T follicular helper cell (primary cell): ENCODE measurements at places on chromosomes 16 and 17.

GRCh38 chr17:59702304-59702703, 4.9 kb downstream of the PTRH2 start:
- DNase-seq = no peak

DNA sequence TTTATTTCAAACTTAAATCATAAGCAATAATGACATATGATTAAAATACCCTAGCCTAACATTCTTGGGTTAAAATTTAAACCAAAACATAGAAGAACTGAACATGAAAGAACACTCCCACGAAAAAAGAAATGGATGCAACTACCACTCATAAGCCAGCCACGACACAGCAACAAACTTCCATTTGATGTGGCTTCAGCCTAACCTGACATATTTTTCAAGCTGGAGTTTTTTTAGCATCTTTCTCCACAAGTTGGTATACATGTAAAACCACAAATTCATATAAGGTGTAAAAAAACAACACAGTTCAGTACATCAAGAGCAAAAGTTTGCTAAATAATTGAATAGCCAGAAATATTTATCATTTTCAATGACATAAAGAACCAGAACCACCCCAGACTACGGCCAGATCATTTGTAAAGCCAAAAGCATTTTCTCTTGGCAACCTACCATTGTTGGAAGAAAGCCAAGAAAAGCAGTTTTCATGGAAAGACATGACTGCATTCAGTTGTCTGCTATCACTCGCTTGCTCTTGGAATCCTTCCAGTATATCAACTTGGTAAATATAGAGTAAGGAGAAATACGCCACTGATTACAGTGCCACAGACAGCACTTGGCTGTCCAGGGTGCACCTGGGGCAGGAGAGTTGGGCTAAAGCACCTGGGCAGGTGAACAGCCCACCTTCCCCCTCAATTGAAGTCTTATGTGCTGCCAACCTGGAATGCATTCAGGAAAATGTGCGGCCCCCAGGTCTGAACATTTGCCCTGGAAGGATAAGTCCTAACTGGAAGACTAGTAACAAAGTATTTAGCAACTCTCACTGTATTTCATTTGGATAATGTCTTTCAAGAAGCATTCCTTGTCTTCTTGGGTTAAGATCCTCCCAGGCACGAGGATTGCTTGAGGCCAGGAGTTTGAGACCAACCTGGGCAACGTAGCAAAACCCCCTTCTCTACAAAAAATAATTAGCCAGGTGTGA, 60.5 kb downstream of the CREBBP start:
- no peak for DNase-seq

DNA sequence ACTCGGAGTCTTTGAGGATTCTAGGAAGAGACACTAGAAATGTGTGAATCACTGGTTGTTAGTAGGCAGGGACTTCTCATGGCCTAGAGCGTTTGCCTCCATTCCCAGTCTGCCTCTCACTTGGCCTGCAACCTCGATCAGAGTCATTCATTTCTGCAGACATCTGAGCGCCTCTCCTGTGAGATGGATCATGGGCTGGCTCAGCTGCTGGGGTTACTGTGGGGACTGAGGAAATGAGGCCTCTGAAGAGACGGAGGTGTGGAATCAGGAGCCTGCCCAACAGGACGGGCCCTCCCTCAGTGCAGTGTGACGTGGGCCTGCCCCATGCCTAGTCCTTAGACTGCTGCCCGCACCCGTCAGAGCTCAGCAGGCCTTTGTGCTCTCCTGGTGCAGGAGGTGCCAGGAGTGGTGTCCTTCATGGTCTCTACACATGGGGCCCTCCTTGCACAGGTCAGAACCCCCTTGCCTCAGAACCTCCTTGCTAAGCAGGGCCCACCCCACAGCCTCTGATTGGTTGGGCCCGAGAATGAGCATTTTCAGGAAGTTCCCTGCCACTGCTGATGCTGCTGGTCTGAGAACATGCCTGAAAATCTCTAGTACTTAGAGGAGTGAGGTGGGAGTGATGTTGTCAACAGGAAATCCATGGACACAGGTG, 99.4 kb downstream of the NPIPB11 start:
- no peak for DNase-seq

GRCh38 chr17:3636154-3636907, at the start of the genes CTNS and SHPK:
TSS of gene CTNS (plus strand) at chr17:3636760. CDS start at chr17:3640207, 3,447 bp downstream.
TSS of gene SHPK (minus strand) at chr17:3636250. CDS start at chr17:3636219, 31 bp downstream.
- peak; percentile 92 for DNase-seq

- peak; percentile 62 for DNase-seq
These were observed 129.5 kb downstream of the ANKRD11 start for GRCh38 chr16:89360760-89361435.

GRCh38 chr17:50149417-50150353, 792 bp downstream of the PPP1R9B start:
- DNase-seq = peak; percentile 54

GRCh38 chr16:70665806-70666735, 19.7 kb downstream of the IL34 start:
- DNase-seq = no peak

DNA sequence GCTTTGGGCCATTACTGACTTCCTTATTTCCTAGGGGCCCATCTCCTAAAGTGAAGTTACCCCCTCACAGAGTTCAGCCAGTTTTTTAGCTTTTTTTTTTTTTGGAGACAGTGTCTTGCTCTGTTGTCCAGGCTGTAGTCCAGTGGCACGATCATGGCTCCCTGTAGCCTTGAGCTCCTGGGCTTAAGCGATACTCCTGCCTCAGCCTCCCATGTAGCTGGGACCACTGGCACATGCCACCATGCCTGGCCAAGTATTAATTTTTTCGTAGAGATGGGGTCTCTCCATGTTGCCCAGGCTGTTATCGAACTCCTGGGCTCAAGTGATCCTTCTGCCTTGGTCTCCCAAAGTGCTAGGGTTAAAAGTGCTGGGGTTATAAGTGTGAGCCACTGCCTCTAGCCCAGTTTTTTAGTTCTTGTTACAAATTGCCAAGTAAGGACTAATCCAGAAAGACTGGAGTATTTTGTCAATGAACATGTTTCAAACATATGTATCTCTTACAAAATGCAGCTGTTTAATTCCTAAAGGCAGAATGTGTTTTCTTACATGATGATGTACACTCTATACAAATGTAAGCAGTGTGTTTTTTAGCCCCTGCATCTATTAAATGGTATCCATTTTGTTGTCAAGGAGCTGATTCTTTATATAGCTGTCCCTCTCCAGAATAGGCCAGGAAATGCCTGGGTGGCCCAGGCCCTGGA, 49.1 kb upstream of the IL34 start:
- DNase-seq = no peak

DNA sequence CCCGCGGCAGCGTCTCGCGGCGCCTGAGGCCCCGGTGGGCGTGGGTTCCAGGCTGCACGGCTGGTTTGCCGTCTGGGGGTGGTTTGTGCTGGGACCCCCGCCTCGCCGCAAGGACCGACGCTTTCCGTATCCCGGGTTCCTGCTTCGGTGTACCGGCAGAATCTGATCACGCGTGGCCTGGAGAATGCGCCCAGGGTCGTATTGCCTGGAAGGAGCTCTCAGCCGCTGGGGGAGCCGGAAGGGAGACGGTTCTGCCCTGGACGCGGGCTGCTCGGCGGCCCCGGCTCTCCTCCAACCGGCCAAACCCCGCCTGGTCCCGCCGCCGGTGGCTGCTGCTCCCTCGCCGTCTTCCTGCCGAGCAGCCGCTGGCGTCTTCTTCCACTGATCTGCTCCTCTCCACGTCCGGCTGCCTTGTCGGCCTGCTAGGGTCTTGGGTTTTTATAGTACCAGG, 39.8 kb downstream of the ZNF778 start:
- no peak for DNase-seq

DNA sequence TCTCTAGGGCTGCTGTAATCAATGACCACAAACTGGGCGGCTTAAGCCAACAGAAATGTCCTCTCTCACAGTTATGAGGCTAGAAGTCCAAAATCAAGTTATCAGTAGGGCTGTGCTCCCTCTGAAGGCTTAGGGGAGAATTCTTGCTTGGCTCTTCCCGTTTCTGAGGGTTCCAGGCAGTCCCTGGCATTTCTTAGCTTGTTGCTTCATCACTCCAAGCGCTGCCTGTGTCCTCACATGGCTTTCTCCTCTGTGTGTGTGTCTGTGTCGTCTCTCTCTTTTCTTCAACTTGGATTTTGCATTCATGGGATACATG, 13.7 kb upstream of the CDC42EP4 start:
- no peak for DNase-seq

DNA sequence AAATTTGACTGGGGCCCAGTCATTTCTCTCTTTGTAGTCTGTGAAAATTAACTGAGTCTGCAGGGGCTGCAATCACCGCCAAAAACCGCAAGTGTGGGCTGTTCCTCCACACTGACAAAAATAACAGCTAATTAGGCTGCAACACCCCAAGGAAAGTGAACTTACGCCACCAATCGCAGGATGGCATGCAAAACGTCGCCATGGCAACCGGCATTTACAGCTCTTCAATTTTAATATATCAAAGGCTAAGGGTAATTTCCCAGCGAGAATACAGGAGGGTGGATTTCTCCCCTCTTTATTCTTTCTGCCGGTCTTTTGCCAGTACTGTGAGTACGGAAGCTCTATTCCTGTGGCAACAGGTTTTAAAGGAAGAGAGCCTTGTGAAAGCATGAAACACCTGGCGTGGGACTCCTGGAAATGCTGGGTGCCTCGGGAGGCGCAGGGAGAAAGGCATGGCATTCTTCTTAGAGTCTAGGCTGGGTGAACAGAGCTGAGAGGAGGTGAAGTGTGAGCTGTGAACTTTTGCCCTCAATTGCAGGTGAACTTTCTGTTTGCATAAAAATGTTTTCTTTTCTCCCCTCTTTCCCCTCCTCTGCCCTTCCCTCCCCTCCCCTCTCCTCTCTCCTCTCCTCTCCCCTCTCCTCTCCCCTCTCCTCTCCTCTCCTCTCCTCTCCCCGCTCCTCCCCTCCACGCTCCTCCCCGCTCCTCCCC, 399.7 kb downstream of the XYLT1 start:
- peak; percentile 88 for DNase-seq

GRCh38 chr17:20952183-20952582, 90.6 kb downstream of the USP22 start:
- no peak for DNase-seq

DNA sequence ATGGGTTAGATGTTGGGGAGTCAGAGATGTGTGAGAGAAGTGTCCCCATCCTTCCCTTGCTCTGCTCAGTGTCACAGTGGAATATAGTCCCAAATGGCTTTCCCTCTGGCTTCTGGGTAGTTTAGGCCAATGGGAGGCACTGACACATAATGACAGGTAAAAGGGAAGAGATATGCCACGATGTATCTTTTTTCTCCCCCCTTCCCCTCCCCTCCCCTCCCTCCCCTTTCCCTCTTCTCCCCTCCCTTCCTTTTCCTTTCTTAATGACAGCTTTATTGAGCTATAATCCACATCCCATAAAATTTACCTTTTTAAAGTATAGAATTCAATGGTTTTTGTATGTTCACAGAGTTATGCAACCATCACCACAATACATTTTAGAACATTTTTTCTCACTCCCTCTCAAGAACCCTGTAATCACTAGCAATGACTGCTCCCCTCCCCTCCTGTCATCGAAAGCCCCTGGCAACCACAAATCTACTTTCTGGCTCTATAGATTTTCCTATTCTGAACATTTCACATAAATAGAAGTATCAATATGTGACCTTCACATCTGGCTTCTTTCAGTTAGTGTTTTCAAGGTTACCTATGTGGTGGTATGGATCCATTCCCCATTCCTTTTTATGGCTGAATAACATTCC, 617 bp upstream of the CCR7 start:
- DNase-seq = no peak

DNA sequence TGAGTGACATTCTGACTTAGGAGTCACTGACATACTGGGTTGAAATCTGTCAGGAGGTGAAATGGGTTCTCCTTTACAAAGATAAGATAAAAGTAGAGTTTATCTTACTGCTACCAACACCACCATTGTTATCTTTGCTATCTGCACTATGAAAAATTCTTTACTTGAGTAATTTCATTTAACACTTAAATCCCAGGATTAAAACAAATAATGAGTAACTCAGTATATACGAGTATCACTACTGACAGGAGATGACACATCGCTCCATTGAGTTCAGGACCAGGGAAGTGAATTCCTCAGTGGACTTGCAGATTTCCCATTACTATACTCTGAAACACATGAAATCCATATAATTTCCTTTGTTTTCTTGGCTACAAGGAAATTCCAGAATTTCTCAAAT, 242.1 kb upstream of the NLRP1 start:
- no peak for DNase-seq

DNA sequence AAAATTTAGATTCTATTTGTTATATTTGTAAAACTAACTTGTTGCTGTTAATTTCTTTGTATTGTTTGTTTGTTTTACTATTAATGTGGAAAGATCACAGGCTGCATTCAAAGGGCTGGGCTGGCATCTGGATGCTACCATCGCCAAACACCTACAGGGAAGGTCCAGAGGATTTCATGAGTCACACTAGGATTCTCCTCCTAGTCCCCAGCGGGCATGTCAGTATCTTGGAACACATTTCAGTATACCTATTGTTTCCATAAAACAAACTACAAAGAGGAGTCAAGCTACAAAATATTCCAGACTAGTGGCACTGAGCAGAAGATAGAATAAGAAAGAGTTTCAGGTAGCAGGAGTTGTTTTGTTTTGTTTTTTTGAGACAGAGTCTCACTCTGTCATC, 55.3 kb downstream of the NOG start:
- no peak for DNase-seq

- DNase-seq = no peak
These were observed 28.2 kb upstream of the KPNB1 start for GRCh38 chr17:47621293-47622179.

GRCh38 chr16:63682844-63683243, 1439.0 kb downstream of the CDH11 start:
- DNase-seq = no peak
